ENCODE measurements at places on chromosomes 4 and X. TPM values are rescaled to one million over a fixed set of nuclear protein-coding genes. Genes with fewer than 3 reads are reported as not detected.

The PGAM4 gene
- not detected for total RNA-seq

The CRLF2 gene
- total RNA-seq, result not detected

The F8A2 gene
- not detected for total RNA-seq

The GABRG1 gene
- total RNA-seq, result not detected

The SULT1E1 gene
- not detected for total RNA-seq

All from Karpas-422 (cell line).